Activated naive CD4-positive, alpha-beta T cell treated with Interleukin-2 at 50 U/mL for 16 hours (primary cell): ENCODE measurements at places on chromosomes 11 and 22.

DNA sequence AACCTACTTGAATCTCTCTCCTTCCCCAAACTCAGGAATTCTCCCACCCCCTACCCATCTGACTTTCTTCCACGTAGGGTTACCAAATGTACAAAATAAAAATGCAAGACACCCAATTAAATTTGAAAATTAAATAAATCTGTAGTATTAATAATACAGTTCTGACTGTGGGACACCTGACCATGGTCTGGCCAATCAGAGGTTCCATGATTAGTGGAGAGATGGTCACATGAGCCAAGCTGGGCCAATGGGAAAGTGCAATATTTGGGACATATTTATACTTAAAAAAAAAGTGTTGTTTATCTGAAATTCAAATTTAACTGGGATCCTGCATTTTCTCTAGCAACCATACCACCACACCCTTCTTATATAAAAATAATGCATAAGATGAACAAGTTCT, 29.8 kb upstream of the ASPHD2 start:
- no peak for DNase-seq

- DNase-seq = no peak
Observed at GRCh38 chr22:36081023-36081431, 52.4 kb upstream of the RBFOX2 start.

- no peak for DNase-seq
Observed at GRCh38 chr11:66710384-66710930, 18.6 kb downstream of the SPTBN2 start.

DNA sequence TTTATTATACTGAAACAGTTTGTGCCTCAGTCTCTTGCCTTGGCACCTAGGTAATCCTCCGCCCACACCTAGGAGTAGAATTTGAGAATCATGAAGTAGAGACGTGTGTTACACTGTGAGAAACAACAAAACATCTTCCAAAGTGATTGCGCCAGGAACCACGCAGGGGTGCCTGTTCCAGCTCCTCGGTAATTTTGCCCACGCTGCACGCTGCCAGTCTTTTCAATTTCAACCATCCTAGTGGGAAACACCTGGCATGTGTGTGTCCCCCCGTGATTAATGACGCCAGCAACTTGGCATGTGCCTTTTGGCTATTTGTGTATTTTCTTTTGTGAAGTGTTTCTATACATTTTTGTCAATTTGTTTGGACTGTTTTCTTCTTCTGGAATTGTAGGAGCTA, 919.1 kb downstream of the BRD1 start:
- DNase-seq = no peak

- no peak for DNase-seq
Observed at GRCh38 chr11:78533399-78533798, 41.3 kb downstream of the NARS2 start.

GRCh38 chr11:76695771-76696170, 25.2 kb upstream of the LRRC32 start:
- no peak for DNase-seq

DNA sequence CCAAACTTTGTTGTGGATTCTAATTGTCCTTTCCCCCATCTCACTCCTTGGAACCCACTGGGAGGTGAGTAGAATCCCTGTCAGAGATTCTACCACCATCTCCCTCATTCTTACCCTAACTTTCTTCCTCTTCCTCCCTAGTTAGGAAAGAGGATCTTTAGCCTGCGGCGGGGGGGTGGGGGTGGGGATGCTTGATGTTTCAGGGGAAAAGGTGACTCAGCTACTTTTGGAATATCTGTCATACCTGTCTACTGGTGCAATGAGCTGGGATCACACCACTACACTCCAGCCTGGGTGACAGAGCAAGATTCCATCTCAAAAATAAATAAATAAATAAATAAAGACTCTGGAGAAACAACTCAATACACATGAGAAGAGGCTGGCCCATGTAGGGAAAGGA, 6.4 kb downstream of the CCT8L2 start:
- no peak for DNase-seq

GRCh38 chr11:57772562-57772961, 11.0 kb downstream of the CTNND1 start:
- no peak for DNase-seq

GRCh38 chr11:77091146-77091940, 11.3 kb upstream of the OMP start:
- DNase-seq = peak; percentile 79

- no peak for DNase-seq
Observed at GRCh38 chr11:130405428-130405827, 23.0 kb downstream of the ADAMTS8 start.

GRCh38 chr22:39266398-39267030, 21.7 kb upstream of the PDGFB start:
- DNase-seq = no peak

DNA sequence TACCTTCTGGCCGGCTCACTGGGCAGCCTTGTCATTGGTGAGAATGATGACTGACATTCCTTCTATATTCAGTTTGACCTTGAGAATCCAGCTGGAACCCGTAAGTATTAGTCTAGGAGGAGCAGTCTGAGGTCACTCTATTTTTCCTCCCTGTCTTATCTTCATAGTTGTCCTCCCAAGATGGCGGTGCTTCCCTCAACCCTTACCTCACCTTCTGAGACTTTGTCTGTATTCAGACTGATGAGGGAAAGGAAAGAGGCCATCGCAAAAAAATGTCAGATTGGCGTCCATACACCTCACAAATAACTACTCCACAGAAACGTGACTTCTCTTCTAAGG, 6.0 kb downstream of the KREMEN1 start:
- no peak for DNase-seq

DNA sequence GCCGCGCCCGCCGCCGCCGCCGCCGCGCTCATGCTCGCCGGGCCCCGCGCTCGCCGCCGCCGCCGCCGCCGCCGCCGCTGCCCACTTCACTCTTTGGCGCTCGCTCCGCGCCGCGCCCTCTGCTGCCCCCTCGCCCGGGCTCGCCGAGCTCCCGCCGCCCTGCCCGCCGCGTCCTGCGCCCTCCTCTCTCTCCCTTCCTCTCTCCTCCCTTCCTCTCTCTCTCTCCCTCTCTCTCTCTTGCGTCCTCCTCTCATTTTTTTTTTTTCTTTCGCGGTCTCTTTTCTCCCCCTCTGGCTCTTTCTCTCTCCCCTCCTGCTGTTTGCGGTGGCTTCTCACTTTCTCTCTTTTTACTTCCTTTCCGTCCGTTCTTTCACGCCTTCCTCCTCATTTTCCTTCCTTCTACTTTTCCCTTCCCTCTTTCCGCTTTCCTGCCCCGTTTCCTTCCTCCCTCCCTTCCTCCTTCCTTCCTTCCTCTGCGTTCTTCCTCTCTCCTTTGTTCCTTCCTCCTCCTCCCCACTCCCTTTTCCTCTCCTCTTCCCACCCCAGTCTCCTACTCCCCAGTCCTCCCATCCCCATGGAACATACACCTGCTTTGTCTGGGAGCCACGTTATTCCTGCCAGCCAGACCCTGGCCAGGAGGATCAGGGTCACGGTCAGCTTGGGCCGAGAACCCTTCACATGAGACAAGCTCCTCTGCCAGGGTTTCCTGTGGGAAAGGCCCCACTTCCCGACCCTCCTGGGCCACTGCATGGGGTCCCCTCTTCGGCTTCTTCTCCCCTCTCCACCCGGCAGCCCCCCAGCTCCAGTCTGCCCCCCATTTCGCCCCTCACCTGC, 19.3 kb upstream of the SHISAL1 start:
- DNase-seq = no peak

DNA sequence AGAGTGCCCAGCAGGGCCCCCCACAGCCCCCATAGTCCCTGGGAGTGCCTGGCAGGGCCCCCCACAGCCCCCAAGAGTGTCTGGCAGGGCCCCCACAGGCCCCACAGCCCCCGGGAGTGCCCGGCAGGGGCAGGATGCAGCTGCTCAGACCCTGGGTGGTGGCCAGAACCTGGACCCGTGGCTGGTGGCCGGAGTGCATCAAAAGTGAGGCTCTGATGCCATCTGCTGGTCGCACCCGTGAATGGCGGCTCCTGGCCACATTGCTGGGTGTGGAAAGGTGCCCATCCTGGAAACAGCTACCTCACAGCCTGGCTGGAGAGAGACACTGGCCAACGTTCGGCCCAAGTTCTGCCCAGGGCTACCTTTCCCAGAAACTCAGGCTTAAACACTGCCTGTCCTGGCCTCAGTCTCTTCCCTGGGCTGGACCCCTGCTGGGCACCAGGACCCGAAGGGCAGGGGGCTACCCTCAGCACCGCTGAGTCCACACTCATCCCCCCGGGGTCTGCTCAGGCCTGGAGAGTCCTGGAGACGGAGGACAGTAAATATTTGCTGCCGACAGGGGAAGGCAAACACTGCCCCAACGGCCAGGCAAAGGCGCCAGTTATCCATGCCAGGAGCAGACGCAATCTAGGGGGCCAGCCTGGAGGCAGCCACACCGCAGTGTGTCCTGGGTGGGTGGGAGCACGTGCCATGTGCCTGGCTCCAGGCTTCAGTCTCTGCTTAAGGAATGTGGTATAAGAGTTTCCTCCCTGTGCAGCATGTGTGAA, 4.4 kb downstream of the INS start:
- peak; percentile 60 for DNase-seq
